ENCODE measurements at places on chromosomes 5 and 9.

- no peak for DNase-seq
These were observed at the start of gene PTGER4 for GRCh38 chr5:40679913-40680681. Gene PTGER4, plus strand, starts transcription at chr5:40679915. Its CDS starts 1,079 bp downstream, at chr5:40680994.

DNA sequence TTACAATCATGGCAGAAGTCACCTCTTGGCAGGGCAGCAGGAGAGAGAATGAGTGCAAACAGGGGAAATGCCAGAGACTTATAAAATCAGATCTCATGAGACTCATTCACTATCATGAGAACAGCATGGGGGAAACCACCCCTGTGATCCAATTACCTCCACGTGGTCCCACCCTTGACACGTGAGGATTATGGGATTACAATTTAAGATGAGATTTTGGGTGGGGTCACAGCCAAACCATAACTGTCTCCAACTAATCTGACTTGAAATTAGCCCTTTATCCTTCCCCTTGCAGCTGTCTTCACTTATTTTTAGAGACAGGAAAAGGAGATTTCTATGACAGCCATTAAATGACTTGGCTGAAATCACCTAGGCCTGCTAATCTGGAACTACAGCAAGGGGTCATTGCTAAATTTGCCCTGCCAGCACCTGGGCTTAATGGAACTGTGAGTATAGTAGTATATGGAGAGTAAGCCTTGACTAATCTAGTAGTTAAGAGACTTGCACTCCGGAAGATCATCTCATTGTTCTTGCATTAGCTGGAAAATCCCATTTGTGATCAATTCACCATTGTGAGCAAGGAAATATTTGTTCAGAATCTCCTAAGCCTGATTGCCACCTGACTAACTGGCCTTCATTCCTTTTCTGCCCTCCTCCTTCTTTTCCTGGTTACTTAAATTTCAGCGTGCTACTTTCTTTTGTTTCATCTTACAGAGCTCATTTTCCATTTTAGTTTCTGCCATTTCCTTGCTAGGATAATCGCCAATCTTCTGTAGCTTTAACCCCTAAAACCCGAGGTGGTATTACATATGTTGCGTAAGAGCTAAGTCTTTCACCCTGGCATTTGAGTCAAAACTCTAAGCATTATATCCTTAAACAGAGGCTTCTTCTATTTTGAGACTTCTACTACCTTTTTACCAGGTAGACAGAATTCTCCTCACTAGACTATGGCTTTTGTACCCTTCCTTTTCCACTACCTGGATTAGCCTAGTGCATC lies 65.3 kb upstream of the RUSC2 start:
- DNase-seq, result no peak

DNA sequence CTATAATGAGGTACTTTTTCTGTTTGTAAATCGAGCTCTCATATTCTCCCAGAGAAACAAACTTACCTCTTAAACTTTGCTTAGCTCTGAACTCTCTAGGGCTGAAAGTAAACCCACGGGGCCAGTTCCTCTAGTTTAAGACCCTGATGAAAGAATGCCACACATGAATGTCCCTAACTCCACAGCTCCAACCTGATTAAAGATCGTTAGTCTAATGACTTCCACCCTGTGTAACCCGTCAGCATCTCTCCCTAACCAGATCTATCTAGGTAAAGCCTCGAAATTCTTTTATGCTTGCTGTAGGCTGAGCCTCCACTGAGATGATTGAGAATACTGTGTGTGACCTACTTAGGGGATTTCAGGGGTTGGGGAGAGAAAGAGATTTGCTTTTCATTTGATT lies 27.0 kb downstream of the ADRA1B start:
- DNase-seq, result no peak

DNA sequence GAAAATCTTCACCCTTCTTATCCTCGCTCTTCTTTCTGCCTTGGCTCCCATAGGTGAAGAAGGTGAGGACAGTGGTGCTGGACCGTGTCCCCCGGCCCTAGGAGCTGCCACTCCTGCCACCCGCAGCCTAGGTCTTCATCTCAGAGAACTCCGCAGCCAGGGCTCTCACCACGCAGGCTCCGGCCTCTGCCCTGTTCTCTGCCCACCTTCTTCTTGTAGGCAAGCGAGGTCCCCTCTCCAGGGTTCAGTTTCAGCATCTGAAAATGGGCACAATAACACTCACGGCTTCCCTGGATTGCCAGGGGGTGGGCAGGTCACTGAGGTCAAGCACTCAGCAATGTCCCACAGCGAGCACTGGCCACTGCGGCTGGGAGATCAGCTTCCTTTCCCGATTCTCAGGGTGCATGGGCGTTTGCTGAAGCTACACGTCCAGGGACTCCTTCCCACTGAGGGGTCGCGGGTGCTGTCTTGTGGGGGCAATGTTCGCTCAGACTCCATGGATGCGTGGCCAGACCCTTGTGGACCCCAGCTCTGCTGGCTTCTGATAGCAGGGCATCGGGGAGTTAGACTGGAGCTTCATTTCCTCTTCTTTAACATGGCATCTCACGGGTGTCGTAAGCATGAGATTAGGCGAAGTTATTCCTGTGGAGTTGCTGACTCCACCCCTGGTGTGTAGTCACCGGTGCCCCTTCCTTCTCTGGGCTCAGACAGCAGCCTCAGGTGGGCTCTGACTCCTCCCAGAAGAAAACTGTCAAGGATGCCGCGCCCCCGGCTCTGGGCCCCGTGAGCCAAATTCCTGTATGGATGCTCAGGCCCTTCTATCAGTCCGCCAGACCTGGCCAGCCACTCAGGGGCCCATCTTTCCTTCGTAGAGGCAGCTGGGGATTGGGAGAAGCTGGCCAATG lies 145.1 kb upstream of the IRX2 start:
- DNase-seq, result no peak

GRCh38 chr5:140806834-140807775 lies at the start of gene PCDHA4:
Gene PCDHA4, plus strand, starts transcription at chr5:140807068.
- no peak for DNase-seq

DNA sequence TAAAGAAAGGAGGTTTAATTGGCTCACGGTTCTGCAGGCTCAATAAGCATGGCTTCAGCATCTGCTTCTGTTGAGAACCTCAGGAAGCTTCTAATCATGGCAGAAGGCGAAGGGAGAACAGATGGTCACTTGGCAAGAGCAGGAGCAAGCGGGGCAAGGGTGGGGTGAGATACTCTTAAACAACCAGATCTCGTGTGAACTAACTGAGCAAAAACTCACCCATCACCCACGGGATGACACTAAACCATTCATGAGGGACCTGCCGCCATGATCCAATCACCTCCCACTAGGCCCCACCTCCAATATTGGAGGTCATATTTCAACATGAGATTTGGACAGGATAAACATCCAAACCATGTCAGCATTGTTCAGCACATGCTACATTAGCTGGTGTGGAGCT lies 89.1 kb upstream of the HAND1 start:
- no peak for DNase-seq

DNA sequence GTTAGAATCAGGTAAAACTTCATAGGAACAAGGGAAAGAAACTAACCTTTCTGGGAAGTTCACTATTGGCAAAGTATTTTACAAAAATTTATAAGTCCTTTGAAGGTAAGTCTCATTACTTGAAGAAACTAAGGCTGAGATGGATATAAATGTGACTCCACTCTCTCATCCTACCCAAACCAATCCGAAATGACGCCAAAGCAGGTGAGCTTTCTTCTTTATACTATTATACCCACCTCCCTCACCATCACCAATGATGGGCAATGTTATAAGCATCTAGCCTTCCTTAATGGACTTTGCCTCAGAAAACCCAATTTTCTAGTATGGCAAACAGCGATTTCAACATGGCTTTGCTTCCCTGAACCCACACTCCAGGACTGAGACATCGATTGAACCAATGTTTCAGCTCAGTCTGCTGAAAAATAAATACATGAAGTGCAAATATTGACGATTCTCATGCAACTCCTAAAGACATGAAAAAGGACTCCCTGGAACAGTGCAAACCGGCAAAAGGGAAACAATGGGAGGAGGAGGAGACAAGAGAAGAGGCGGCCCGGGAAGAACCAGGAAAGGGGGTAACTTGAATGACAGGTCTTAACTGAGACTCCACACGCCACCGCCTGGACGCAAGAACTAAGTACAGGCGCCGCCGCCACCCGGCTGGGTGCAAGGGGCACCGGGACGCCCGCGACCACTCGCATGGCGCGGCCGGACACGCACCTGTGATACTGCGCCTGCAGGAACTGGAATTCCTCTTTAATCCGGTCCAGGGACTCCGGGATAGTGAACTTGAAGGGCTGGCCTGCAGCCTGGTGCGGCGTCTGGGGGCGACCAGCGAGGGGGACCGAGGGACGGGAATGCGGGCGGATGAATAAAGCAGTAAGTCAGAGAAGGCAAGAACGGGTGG lies 2.5 kb downstream of the TLE1 start:
- peak; percentile 81 for DNase-seq

DNA sequence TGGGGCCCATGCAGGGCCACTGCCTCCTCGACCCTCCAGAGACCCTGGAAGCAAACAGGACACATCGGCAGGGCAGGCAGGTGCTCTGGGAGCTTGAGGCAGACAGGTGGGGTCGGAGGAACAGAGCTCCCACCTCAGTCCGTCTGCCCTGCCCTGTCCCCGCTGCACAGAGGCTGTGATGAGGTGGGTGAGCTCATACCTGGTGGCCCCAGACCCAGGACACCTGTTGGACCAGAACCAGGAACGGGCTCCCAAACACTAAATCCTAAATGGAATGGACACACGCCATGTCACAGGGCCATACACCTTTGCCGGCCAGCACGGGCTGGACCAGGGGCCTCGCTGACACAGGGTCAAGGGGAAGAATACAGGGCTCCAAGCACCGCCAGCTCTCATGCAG lies 5.5 kb downstream of the SOHLH1 start:
- no peak for DNase-seq

GRCh38 chr5:148635321-148636083 lies 18.8 kb downstream of the HTR4 start:
- DNase-seq, result no peak

DNA sequence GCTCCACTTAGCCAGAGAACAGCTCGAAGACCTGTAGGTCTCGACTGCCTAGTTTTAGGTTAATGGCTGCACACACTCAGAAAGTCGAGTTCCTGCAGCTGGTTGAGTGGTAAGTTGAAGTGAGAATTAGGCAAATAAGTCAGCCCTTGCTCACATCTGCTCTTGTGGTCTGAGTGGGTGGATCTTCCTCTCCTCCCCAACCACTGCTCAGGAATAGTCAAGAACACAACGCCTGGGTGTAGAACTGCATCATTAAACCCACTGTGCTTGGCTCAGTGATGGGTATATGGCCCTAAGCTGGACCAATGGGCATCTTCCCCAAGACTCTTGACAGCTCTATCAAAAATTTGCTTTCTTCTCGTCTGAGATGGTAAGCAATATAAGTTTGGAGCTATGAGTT lies 20.9 kb upstream of the ADAM19 start:
- peak; percentile 24 for DNase-seq

GRCh38 chr5:179258922-179259730 lies 86.1 kb downstream of the ADAMTS2 start:
- no peak for DNase-seq

GRCh38 chr5:33230467-33231078 lies 210.2 kb upstream of the TARS1 start:
- DNase-seq, result no peak

- no peak for DNase-seq
These were observed 81.8 kb upstream of the NEURL1B start for GRCh38 chr5:172559004-172559932.

GRCh38 chr5:122480146-122480545 lies 168.1 kb downstream of the SNCAIP start:
- no peak for DNase-seq

DNA sequence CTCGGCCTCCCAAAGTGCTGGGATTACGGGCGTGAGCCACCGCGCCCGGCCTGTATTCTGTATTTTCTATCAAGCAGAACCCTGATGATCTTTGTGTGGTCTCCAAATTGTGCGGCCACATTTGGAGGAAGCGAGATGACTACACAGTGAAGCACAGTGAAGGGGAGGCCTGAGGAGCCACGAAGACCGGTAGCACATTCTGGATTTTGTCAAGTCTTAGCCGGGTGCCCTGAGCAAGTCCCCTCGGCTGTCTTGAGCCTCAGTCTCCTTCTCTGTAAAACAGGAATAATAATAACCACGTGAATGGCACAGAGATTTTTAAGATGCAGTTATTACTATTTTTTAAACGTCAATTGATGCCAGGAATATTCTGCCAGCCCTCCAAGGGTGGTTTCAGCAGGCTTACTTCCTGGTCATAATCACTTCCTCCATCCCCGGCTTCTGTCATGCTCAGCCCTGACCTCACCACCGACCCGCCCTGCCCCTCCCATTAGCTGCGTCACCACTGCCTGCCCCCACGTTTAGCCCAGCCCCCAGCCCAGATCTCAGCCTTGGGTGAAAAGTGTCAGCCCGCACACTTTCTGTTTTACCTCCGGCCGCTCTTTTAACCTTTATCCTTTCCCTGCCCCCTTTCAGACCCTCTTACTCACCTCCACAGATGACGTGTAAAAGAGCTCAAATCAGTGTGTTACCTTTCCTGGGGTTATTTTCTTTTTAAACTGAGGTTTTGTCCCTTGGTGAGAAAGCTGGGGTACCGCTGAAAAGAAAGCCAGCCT lies 27.0 kb upstream of the ERGIC1 start:
- no peak for DNase-seq
